Anterior cingulate cortex (tissue), 58 donors: ENCODE measurements at places on chromosomes 7 and 10.

GRCh38 chr10:92222603-92223262 lies 68.1 kb downstream of the CPEB3 start:
- no peak for DNase-seq

DNA sequence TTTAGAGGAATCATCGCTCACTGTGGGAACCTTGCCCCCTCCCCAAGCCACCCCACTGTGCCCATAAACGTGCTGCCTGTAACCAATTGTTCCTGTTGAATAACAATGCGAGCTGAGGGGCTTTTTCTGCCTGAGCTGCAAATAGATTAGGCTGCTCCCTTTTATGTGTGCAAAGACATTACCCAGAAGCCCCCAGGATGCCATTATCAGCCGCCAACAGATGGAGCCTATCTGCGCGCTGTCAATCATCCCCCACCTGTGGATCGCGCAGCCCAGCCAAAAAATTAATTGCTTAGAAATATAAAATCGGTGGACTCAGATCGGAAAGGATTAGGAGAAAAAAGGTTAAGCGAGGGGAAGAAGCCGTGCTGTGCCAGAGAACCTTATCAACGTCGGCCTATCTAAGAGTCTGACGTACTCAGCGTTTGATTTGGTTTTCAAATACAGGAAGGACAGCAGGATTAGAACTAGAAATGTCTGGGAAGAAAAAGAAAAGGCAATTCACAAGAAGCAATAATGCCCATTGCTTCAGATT lies 167.3 kb upstream of the MYO3A start:
- no peak for DNase-seq

DNA sequence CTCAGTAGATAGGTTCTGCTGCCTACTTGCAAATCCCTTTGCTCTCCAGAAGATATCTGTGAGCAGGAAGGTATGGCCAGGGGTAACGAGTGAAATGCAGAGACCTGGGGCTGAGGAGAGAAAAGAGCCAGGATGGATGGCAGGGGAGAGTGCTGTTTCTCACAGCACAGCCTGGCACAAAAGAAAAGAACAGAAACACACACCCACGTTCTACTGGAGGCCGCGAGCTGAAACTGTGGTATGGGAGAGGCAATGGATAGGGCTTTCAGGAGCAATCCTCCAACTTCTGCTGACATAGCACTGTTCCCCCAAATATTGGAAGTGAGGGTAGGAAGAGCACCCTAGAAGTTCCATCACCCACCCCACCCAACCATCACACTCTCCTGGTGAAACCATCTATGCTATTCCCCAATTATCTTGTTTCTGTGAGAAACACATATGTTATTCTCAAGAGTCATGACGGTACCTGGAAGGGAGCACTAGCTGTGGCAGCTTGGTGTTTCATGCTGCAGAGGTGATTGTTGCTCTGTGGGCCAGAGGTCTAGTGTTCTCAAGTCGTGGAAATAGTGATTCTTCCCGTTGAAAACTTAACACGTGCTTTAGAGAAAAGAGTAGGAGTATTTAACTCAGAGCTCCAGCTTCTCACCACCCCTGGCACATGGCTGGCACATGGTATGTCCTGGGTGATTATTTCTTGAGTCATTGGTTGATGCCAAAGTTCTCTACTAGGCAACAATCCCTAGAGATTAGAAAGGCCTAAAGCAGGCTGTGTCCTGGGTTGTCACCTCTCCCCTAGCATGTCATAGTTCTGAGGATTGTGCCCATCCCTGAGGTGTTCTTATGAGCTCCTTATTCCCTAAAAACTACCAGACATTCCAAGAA lies 198.3 kb downstream of the PLXNA4 start:
- no peak for DNase-seq

DNA sequence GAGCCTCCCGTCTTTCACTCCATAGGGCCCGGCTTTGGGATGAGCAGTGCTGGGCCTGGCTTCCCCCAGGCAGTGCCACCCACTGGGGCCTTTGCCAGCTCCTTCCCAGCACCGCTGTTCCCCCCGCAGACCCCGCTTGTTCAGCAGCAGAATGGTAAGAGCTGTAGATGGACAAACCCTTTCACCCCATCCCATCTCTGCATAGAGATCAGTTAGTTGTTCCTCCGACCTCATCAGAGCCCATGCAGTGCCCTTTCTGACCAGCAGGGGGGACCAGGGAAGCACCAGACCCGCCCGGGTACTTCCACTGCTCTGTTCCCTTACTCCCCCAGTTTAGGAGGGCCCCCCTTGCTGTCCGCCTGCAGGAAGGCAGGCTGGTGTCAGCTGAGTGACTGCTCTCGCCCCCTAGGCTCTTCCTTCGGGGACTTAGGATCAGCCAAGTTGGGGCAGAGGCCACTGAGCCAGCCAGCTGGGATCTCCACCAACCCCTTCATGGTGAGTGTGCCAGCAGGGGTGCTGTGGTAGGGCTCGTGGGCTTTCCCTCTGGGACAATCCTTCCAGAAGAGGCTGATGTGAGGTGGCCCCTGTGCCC lies 9.8 kb downstream of the SAP25 start:
- DNase-seq: no peak

GRCh38 chr7:129606803-129607202 lies 4.7 kb upstream of the NRF1 start:
- no peak for DNase-seq

DNA sequence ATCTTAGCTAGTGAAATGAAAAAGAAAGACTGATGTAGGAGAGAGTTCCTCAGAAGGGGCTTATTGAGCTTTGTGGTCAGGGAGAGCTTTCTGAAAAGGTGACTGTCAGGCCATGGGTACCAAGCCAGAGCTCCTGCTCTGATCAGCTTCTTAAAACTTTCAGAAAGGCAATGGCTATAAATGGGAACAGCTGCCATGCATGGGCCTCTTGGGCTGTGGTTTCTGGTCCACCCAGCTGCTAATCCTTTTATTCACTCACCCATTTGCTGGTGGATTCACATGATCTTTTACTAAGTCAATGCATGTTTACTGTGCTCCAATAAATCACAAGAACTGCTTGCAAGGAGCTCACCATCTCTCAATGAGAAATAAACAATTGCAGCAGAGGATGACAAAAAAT lies 60.1 kb upstream of the ZPBP start:
- no peak for DNase-seq

DNA sequence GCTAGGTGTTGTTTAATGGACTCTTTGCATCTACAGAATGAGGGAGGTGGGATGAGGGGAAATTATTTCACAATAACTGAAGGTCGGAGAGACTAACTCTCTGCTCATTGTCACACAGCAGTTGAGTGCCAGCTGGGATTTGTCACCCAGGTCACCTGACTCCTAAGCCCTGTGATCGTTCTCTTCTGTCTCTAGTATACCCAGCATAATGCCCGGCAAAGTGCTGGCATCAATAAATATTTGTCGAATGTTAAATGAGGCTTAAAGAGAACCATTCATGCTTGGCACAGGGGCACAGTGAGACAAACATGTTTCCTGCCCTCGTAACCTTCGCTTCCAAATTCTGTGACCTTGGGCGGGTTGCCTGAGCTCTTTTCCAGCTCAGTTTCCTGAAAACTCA lies 70.8 kb downstream of the TCF7L2 start:
- DNase-seq: no peak

DNA sequence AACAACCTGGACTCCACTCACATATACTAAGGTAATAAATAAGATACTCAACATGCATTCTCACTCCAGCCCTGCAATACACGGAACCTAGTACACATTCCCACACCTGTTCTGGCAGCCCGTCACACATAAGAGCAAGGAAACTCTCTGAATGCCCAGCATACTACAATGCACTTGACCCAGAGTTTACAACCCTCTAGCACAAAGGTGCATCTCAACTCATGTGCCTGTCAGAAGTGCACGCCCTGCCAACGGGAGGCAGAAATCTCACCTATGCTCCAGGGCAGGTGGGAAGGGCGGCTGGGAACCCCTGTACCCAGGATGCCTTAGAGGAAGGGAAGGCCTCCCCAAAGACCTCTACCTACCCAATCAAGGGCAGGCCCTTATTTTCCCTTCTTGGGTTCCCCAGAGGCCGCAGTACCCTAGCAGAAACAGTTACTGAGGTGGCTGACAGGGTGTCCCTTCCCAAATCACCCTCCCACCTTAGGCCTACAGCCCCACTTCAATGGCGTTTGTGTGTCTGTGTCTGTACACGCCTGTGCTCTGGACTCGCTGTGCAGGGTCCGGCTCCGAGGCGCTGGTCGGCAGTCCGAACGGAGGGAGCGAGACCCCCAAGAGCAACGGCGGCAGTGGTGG lies 2.0 kb downstream of the EVX1 start:
- DNase-seq: no peak

DNA sequence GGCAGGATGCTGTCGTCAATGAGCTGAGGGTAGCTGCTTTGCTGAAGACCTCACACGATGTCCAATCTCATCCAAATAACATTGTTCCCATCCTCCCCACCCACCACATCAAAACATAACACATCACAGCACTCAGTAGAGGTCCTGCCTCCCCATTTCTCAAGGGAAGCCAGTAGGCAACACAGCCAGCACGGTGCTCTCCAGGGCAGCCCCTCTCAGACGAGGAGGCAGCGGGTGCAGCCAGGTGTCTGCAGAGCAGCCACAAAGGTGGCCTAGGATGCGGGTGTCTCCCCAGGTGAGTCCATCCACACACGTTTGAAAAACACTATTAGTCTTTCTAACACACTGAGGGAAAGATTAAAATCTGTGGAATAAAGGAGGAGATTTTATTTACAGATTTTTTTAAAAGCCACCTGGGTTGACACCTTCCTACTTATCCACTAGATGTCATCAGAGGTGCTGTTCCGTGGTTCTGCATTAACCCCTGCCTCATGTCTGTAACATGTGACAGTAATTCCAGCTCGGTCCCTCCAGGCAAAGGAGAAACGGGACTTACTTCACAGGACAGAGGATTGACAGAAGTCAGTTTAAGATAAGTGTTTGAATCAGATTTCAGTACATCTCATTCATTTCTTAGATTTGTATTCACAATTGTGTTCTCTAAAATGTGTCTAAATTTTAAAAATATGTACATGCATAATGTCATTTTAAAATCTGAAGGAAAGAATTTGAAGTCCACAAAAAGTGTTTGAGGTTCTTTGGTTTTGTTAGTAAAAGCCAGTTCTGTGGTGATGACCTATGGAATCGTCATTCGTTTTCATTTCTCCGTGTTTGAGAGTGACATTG lies 68.0 kb downstream of the LANCL2 start:
- DNase-seq: no peak

GRCh38 chr10:18214691-18215563 lies 74.7 kb downstream of the CACNB2 start:
- no peak for DNase-seq

- DNase-seq: no peak
Measured at GRCh38 chr7:96563409-96563808, 146.2 kb downstream of the SEM1 start.

- no peak for DNase-seq
Measured at GRCh38 chr7:106071356-106071998, 40.6 kb downstream of the SYPL1 start.

DNA sequence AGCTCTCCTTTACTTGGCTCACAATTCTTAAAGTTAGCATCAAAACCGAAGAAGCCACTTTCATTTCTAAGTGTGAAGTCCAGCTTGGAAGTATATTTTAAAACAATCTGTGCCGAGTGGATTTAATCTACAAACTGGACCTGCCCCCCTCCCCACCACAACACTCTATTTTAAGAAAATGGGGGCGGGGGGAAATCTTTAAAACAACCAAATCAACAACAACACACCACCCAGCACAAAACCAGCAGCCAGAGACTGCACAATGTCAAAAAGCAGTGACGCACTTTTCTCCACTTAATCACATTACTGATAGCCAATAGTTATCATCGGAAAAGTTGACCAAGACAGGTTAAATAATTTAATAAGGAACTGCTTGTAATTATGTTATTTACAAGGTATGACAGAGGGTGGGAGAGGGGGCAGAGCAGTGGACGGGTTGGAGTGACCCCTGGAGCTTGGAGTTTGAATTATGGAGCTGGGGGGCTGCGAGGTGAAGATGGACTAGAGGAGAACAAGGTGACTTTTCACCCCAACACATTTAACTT lies 2.8 kb downstream of the EBF3 start:
- no peak for DNase-seq

DNA sequence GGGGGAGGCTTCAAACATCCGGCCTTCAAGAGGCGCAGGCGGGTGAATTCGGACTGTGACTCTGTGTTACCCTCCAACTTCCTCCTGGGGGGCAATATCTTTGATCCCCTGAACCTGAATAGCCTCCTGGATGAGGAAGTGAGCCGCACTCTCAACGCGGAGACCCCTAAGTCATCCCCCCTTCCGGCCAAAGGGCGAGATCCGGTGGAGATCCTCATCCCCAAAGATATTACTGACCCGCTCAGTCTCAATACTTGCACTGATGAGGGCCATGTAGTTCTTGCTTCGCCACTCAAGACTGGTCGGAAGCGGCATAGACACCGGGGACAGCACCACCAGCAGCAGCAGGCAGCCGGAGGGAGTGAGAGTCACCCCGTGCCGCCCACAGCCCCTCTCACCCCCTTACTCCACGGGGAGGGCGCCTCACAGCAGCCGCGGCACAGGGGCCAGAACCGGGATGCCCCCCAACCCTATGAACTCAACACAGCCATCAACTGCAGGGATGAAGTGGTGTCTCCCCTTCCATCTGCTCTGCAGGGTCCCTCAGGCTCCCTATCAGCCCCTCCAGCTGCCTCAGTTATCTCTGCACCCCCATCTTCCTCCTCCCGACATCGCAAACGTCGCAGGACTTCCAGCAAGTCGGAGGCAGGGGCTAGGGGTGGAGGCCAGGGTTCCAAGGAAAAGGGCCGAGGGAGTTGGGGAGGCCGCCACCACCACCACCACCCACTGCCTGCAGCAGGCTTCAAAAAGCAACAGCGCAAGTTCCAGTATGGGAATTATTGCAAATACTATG lies 1.1 kb downstream of the MEPCE start:
- DNase-seq: no peak

DNA sequence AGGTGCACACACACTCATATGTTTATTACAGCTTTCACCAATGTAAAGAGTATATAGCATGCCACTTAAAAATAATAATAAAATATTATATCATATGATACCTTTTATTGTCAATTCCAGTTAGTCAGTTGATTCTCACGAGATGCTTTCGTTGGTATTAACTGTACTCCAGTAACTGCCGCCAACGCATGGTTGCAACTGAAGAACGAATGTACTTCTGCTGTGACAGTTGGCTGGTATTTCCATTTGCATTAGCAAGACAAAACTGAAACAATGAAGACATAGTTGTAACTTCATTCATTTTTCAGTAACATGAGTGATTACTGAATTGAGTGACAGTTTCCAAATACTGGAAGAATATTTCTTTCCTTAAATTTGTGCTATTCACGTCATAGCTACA lies 70.5 kb upstream of the PRKCQ start:
- DNase-seq: no peak

DNA sequence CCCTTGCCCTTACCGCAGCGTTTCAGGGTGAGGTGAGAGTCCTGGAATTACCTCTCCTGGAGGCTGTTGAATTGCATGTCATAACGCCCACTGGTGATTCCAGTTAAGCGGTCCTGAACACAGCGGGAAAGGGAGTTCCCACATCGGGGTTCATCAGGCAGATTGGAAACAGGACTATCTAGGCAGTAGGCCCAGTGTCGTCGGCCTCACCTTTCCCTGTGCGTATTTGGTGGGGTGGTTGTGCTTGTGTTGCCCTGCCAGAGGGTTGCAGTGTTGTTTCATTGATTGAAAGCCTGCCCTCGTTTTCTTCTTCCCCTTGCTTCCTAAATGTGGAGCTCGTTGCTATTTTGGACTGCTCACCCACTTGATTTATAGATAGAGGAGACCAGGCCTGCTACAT lies 10.6 kb upstream of the SUN1 start:
- DNase-seq: no peak
